T1000 (cell line): ENCODE measurements at places on chromosomes 13 and 19.
A peak's percentile ranks its signal among the peaks of the same experiment; 100 is the strongest.

DNA sequence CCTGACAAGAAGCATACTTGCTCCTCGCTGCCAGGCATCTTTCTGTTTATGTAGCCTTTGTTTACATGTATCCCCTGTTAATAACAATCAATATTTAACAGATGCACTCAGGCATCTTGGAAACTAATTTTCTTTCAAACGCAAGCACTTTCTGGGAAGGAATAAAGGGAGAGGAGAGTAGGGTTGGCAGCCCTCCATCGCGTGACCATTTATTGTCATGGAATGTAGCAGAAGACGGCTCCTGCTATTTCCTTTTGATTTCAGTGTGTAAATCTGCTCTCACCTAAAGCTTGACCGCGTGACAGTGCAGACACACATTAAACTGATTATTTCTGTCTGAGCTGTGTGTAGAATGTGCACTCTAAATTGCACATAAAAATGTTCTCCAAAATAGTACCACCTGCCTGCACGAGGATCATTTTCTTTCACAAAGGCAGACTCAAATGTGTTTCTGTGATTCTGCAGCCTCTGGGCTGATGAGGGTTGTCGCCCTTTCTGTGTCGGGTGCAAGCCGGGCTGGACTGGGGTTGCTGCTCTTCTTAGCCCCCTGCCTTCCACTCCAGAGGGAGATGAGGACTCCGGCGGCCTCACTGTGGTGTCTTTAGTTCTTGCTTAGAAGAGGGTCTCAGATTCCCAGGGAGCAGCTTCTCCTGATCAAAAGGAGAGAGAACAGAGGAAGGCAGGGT, 223.5 kb upstream of the MAB21L1 start:
- DNase-seq, result no peak

DNA sequence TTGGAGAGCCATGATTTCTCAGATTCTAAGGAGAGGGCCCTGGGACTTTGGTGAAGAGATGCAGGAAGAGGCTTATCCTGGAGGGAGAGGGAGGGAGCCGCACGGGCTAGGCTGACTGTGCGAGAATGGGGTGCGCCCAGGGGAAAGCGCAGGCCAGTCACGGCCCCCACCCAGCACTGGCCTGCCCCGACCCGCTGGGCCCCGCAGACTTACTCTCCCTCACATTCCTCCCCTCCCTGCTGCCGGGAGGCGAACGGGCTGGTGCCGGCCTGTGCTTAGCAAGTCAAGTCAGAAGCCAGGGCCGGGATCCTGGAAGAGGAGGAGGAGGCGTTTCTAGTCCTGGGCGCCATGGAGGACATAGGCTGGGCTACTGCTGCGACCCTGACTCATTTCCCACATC, 120.0 kb downstream of the CRYL1 start:
- no peak for DNase-seq

DNA sequence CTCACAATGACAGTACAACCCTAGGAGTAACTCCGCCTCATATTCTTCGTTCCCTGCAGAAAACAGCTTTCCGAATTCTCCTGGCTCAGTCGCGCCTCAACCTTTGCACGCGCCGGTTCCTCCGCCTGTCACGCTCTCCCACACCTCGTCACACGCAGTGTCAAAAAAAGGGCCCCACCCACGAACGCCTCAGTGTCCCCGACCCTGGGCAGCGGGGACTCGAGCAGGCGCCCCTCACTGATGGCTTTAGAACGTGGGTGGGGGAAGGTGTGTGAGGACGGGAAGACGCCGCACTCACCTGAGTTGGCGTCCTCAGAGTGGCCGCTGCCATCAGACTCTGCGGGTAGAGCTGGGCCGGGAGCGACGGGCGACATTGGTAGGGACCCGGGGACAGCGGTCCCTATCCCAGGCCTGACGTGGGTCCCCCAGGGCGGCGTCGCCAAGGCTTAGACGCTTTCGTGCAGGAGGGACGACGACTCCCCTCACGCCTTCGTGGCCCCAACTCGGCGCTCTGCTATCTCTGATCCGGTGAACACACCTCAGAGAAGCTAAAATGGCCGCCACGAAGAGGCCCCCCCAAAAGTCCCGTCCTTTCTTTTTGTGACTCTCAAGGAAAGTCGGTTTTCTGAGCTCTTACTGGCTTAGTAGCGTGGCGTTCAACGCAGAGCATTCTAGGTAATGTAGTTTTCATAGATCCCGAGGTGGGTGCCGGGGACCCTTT, at the start of gene ZNF154:
Gene ZNF154, minus strand, starts transcription at position 564 of the 721 bp plus-strand sequence. Its CDS starts 233 bp downstream, at position 331.
- DNase-seq, result peak; percentile 5

GRCh38 chr19:925087-925525, 729 bp upstream of the ARID3A start:
- DNase-seq, result no peak

DNA sequence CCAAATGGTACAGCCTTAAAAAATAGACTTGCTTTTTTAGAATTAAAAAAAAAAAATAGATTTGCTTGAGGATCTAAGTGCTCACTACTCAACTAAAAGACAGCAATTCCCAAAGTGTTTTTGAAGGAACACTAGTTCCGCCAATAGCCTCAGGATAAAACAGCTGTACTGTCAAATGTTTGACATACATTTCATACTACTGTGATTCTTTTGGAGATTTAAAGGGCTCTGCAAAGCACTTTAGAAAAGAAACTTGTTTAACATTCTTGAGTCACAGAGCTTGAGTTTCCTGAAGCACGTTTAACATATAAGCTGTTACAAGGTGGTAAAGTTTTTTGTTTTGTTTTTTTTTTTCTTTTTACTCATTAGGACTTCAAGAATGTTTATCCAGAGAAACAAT, 23.1 kb upstream of the KLF5 start:
- DNase-seq, result no peak

- peak; percentile 18 for DNase-seq
Measured at GRCh38 chr19:41367848-41368301, 3.9 kb upstream of the B9D2 start.

GRCh38 chr13:111007209-111007608, 92.3 kb upstream of the ANKRD10 start:
- DNase-seq, result no peak

- no peak for DNase-seq
Measured at GRCh38 chr13:83350569-83350968, 531.7 kb downstream of the SLITRK1 start.

DNA sequence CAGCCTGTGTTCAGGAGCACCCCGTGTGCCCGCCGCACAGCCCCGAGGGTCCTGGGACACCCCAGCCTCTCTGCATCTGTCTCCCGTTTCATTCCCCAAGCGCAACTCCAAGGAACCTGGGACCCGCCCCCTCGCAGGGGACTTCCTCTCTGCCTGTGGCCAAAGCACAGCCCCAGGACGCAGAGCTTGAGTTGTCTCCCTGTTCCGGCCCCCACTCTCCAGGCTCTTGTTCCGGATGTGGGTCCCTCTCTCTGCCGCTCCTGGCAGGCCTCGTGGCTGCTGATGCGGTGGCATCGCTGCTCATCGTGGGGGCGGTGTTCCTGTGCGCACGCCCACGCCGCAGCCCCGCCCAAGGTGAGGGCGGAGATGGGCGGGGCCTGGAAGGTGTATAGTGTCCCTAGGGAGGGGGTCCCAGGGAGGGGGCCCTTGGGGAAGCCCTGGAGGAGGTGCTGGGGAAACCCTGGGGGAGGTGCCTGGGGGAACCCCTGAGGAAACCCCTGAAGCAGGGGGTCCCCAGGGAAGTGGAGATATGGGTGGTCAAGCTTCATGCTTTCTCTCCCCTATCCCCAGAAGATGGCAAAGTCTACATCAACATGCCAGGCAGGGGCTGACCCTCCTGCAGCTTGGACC, 1.3 kb downstream of the HCST start:
- DNase-seq, result no peak

GRCh38 chr19:41532526-41532925, 43.4 kb upstream of the CEACAM21 start:
- DNase-seq, result no peak

DNA sequence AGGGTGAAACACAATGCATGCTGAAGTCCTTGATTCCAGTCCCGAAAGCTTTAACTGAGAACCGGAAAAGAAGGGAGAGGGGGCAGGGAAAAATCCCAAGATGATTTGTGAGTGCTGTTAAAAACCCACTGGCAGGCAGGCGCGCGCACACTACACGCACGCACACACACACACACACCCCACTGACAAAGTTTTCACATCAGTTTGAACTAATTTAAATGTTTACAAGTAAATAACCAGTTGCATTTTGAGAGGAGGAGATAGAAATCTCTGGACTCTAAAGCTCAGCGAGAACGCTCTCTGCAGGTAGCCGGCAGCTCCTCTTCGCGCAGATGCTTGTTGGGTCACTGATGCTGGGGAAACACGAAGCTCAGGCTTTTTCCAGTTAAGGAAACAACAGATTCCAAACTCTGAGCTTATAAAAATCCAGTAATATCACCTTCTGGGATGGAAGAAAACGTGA, 818 bp upstream of the SLITRK1 start:
- DNase-seq, result no peak
